ENCODE measurements at places on chromosomes 7 and 10.
A peak's percentile ranks its signal among the peaks of the same experiment; 100 is the strongest.

GRCh38 chr10:111087331-111087756, 10.5 kb downstream of the ADRA2A start:
- no peak for DNase-seq

- no peak for DNase-seq
These were observed 19.2 kb downstream of the ST8SIA6 start for GRCh38 chr10:17435187-17435586.

- no peak for DNase-seq
These were observed 222.2 kb downstream of the DNAJB6 start for GRCh38 chr7:157558875-157559595.

GRCh38 chr7:155059703-155060102, 10.4 kb upstream of the HTR5A start:
- no peak for DNase-seq

- no peak for DNase-seq
These were observed 345.5 kb downstream of the FGFR2 start for GRCh38 chr10:121252756-121253155.

DNA sequence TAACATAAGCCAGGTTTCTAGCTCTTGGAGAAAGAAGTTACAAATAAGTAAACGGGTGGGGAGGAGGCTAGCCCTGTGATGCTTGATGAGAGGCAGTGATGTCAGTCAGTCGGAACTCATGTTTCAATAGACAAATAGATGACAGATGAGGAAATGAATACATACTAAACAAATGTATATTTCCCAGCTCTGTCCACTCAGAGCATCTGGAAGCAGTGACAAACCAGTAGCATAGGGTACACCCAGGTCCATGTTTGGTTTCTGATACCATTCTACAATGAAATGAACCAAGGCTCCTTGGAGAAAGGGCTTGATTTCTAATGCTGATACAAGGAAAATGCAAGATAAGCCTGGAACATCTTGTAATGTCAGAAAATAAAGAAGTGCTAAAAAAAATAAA, 30.6 kb downstream of the PODXL start:
- DNase-seq = no peak

- DNase-seq = no peak
These were observed 16.6 kb upstream of the GTPBP4 start for GRCh38 chr10:971613-972012.

DNA sequence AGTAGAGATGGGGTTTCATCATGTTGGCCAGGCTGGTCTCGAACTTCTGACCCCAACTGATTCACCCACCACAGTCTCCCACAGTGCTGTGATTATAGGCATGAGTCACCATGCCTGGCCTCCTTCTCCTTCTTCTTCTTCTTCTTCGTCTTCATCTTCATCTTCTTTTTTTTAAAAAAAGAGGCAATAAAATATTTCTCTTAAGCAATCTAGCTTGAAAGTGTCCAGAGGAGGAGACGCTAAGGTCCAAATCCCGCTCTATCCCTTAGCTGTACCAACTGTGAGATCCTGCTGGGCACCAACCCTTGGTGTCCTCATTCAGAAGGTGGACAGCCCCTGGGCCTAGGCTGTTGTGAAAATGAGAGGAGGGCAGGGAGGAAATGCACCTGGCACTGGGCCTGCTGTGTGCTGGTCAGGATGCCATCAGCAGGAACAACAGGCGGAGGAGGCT, 13.9 kb upstream of the PSAP start:
- no peak for DNase-seq

DNA sequence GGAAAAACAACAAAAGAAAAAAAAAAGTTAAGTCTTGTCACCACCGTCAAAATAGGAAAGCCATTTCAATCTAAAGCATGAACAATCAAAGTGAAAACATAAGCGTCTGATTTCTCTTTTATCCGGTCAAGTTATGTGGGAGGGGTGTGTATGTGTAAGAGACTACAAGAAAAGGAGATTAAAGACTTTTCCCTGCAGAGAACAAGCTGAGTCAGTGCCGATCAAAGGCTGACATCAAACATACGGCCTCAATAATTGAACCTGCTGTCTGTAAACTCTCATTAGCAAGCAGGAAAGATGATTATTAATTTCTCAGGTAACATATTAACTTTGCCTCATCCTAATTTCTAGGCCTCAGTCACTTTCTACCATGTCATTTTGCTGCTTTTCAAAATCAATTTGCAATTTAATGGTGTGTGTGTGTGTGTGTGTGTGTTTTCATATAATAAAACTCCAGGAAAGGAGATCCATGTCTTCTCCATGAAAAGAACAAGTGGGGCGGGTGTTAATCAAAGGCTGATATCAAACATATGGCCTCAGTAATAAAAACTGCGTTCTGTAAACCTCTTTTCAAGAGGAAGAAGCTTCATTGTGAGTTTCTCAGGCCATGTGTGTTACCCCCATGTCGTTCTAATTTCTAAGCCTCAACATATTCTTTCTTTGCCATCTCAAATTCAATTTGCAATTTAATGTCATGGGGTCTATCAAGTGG, 649.1 kb upstream of the SORCS1 start:
- no peak for DNase-seq

- no peak for DNase-seq
These were observed 11.2 kb downstream of the MIOS start for GRCh38 chr7:7577888-7578287.

DNA sequence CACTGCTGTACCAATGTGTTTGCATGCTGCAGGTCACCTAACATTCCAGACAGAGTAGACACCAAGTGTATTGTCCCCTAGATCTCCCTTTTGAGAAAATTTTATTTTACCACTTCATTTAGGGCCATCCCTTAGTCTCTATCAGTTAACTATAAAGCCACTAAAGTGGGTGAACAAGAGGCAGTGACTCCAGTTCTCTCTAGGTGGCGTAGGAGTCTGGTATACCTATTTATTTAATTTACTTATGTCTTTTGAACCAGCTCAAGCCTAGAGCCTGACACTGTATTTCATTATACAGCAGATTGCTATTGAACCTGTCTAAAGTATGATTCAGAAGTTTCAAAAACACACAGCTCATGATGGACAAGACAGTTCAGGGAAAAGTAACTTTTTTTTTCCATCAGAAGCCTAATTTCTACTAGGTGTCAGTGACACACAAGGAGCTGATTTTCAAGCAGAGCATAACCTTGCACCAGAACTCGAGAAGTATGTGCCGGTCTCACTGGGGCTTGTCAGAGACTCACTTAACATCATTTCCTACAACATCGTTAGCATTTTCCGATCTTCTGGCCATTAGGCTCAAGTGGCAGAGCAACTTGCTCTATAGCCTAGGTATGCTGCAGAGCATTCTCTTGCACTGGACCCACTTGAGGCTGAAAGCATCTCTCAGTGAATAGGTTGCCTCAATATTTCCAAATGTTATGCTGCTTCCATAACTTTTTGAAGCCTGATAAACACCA, 175.4 kb downstream of the CDC14C start:
- no peak for DNase-seq

DNA sequence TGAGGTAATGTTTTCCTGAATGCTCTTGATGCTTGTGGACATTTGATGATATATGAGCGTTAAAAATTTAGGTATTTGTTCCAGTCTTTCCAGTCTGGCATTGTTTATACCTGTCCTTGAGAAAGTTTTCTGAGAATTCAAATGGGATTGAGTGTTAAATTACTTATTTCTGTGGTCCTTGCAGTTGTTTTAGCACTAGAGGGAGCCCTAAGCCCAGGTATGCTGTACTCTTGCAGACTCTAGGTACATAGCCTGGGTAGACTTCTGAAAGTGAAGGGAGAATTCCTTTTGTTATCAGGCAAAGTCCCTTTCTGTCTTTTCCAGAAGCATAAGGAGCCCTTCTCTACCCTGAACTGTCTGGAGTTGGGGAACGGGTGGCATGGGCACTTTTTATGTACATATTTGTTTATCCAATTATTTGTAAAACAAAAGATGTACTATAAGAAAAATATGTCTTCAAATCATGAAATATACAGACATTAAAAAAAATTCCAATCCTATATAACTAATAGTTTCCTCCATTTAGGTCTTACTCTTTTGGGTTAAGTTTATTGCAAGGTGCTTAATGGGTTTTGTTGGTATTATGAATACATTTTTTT, 262.1 kb downstream of the ATRNL1 start:
- DNase-seq = peak; percentile 41

- no peak for DNase-seq
These were observed 122.6 kb downstream of the MARCHF5 start for GRCh38 chr10:92413519-92413918.

DNA sequence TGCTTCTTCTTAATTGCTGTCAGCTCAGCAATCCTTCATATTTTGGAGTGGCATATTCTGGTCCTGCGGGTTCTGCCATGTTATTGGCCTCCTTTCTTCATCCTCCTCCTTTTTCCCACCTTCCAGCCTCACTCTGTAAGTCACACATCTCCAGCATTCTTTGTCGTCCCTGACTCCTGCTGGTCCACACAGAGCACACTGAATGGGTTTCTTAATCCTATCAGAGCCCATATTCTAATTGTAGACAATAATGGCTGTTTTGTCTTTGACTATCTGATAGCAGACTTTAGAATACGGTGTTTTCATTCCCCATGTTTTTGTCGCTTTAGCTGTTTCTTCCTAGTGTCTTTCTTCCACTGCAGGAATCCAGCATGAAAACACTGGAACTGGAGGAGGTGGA, 389.6 kb downstream of the REEP3 start:
- DNase-seq = no peak

GRCh38 chr7:87574630-87575029, 26.1 kb downstream of the ABCB1 start:
- DNase-seq = peak; percentile 16

- no peak for DNase-seq
These were observed 56.5 kb upstream of the HELLS start for GRCh38 chr10:94489107-94489506.

GRCh38 chr7:107969856-107970255, 33.1 kb downstream of the LAMB1 start:
- DNase-seq = no peak

DNA sequence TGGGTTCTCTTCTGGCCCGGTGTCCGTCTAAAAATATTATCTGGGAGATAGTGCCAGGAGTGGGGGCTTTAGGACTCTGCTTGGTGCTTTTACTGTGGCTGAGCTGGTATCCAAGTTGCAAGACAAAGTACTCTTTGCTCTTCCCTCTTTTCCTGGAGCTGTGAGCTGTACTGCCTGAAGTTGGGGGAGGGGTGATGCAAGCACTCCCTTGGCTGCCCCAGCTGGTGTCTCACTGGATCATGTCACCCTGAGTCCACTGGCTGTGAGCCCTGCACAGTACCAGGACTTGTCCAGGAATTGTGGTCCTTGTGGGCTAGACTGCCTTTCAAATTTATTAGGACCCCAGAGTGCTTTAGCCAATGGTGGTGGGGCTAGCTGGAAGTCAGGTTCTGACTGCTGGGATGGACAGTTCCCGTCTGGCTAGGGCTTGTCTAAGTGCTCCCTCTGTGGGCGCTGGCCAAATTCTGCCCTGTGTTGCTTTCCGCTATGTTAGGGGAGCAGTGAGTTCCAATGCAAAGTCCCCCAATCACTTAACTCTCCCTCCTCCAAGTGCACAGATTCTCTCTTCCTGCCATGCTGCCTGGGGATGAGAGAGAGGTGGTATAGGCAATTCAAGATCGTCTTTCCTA, 13.1 kb downstream of the CC2D2B start:
- no peak for DNase-seq

DNA sequence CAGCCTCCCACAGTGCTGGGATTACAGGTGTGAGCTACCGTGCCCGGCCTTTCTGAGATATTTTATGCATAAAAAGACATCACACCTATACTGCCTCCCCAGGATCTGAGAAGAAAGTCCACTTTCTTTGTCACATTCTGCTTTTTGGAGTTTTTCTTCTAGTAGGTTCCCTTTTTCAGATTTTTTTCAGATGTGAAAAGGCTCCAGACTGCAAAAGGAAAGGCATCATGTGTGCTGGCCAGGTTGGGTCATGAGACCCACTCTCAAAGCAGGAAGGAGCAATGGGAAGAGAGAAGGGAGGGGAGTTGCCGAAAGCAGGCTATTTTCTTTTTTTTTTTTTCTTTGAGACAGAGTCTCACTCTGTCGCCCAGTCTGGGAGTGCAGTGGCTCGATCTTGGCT, 10.8 kb downstream of the BLVRA start:
- DNase-seq = no peak

- DNase-seq = no peak
These were observed 910 bp downstream of the ARHGAP19 start for GRCh38 chr10:97291357-97292096.

DNA sequence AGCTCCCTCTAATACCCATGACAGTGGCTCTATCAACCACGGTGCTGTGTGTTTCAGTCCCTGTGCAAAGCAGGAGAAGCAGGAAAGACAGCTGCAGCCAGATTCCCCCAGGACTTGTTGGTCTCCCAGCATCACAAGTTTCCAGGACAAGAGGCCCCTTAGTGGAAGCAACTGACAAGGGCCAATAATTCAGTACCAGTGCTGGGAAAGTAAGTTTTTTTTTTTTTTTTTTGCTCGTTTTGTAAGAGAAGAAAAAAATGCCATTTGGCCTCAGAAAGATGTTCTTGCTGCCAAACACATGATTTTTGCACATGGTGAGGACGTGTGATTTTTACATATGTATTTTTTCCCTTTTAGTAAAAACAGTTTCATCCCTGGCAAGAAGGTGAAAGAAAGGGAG, 284.2 kb upstream of the ZMIZ1 start:
- no peak for DNase-seq

- no peak for DNase-seq
These were observed 360.0 kb upstream of the IGFBP3 start for GRCh38 chr7:46281071-46281470.

GRCh38 chr7:11127988-11128387, 154.3 kb downstream of the PHF14 start:
- no peak for DNase-seq

- DNase-seq = no peak
These were observed 191.3 kb upstream of the RHOBTB1 start for GRCh38 chr10:61135276-61135721.

DNA sequence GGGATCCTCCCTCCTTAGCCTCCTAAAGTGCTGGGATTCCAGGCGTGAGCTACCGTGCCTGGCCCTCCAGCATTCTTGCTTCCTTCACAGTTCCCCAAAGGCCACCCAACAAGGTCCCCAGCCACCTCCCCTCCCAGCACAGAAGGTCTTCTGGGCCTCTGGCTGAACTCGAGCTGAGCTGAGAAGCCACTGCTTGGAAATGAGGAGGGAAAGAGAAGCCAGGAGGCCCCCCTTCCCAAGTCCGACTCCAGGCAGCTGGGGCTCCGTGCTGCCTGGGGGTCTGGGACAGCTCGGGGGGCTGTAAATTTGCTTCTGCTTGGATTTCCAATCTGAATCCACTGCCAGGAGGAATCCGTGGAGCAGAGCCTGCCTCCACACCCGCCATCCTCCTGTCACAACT, 5.5 kb upstream of the EPO start:
- no peak for DNase-seq

DNA sequence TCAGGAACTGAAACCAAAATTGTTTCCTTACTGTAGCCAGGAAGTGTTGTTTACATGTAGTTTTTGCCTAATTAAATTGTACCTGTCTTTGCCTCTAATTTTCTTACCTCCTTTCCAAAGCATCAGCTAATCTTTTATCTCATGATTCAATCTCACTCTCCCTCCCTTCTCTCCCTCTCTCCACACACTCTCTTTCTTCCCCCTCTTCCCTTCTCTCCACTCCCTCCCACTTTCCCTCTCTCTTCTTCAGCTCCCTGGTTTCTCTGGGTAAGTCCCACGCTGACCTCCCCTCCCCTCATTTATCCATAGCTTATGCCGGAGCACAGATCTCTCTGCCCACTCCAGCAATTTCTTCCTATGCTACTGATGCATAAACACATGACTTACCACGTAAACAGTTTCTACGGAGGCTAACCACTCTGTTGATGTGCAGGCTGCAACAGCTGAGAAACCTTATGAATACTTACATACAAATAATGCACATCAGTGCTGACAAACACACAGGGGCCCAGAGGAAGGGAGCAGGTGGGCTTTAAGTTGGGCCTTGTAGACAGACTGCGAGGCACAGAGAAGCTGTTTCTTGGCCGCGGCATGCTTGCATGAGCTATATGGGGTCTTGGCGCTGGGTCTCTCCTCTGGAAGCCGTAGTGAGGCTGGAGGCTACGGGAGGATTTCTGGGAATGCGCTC, 174.4 kb upstream of the PLXNA4 start:
- DNase-seq = no peak

Data from activated T-cell treated with anti-CD3 and anti-CD28 coated beads, Interleukin-2, amount 50 U/mL, for 72 hours (primary cell).